ENCODE measurements at places on chromosomes 1 and 21. TPM values are rescaled to one million over a fixed set of nuclear protein-coding genes. Genes with fewer than 3 reads are reported as not detected.

The KCNE2 gene
- polyA plus RNA-seq, result not detected

The TPTE gene
- polyA plus RNA-seq, result not detected

The AJAP1 gene
- not detected for polyA plus RNA-seq

The TNFRSF8 gene
- polyA plus RNA-seq, result not detected

The SLFNL1 gene
- polyA plus RNA-seq, result 0.44 TPM

The TRIM58 gene
- 0.08 TPM for polyA plus RNA-seq

The OR6Y1 gene
- not detected for polyA plus RNA-seq

The TNFRSF1B gene
- polyA plus RNA-seq, result 164 TPM

The OPRD1 gene
- polyA plus RNA-seq, result 0.02 TPM

The MXRA8 gene
- 0.61 TPM for polyA plus RNA-seq

The TSSK3 gene
- polyA plus RNA-seq, result 0.44 TPM

The FLG gene
- not detected for polyA plus RNA-seq

The GNG4 gene
- not detected for polyA plus RNA-seq

The ECE1 gene
- 41.5 TPM for polyA plus RNA-seq

The MASP2 gene
- polyA plus RNA-seq, result not detected

The NGF gene
- polyA plus RNA-seq, result not detected

The PEX19 gene
- 47.7 TPM for polyA plus RNA-seq

The MEGF6 gene
- 3.4 TPM for polyA plus RNA-seq

The VPS26C gene
- 82.0 TPM for polyA plus RNA-seq

The C8B gene
- polyA plus RNA-seq, result not detected

The ARHGAP30 gene
- 213 TPM for polyA plus RNA-seq

The CYP4A22 gene
- polyA plus RNA-seq, result not detected

The NUDC gene
- polyA plus RNA-seq, result 122 TPM

The ADCY10 gene
- not detected for polyA plus RNA-seq

The JAM2 gene
- polyA plus RNA-seq, result not detected

The PERM1 gene
- not detected for polyA plus RNA-seq

The OR2L5 gene
- not detected for polyA plus RNA-seq

The FAM167B gene
- not detected for polyA plus RNA-seq

The GBP1 gene
- 77.4 TPM for polyA plus RNA-seq

The ALG14 gene
- polyA plus RNA-seq, result 6.8 TPM

The SPATA1 gene
- polyA plus RNA-seq, result not detected

All from CD8-positive, alpha-beta memory T cell (primary cell).